Stimulated activated naive B cell treated with anti-CD40 and anti-IgM and Interleukin-4, amounts not matched to agents 10 μg/mL and 1 μg/mL and 100 μg/mL, for 72 hours (primary cell): ENCODE measurements at places on chromosomes 4 and X.

DNA sequence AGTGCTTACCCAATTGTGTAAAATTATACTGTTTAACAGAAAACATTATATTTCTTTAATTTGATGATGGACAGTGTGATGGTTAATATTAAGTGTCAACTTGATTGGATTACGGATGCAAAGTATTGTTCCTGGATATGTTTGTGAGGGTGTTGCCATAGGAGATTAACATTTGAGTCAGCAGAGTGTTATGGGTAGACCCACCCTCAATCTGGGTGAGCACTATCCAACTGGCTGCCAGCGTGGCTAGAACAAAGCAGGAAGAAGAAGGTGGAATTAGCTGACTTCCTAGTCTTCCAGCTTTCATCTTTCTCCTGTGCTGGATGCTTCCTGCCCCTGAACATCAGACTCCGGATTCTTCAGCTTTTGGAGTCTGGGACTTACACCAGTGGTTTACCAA, 42.1 kb downstream of the HS6ST2 start:
- DNase-seq: no peak

GRCh38 chr4:174808119-174808518, 20.9 kb downstream of the GLRA3 start:
- DNase-seq: no peak

- DNase-seq: no peak
Observed at GRCh38 chr4:40502934-40503333, 126.7 kb downstream of the RBM47 start.

DNA sequence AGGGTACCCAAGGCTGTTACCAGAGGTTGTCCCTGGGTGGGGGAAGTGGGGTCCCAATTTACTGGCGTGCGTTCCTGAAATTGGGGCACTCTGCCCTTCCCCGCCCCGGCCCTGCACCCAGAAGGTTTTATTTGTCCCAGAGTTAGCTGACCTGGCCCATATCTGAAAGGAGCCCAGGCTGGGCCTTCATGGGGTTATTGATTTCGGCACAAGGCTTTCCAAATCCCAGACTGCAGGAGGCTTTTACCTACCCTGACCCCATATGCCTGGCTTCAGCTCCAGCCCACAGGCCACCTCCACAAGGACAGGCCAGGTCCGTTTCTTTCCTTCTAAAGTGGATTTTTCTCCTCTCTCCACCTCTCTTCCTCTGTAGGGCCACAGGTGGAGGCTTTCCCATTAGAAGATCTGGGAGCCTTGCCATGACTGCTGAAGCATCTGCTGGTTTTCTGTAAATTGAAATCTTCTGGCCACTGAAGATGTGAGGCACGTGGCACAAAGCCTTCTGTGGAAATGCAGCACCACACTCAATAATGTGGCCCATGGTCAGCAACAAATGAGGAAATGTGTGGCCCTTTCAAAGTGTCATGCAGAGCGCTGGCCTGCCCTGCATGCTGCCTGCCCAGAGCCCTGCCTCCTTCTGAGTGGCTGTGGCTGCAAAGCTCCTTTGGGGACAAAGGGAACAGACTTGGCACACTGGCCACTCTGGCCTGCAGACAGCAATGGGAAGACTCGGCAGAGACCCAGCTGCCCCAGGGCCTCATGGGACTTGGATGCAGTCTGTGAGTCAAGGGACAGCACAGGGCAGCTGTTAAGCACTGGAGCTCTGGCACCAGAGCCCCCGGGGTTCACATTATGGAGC, 43.1 kb upstream of the MTM1 start:
- DNase-seq: no peak

DNA sequence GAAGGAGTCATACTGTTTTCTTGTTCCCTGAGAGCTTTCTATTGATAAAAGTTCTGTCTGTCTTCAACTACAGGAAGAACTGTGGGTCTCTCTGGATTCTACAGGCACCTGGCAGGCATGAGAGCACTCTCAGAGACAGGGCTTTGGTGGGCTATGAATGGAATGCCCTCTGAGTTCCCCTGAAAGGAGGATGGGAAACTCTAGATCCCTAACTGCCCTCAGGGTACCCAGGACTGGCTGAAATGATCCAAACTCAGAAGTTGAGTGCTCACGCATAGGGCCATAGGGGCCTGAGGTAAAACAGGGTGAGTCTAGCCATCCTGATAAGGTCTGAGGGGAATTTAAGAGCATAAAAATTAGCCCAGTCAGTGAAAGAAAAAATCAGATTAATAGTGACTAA, 59.0 kb upstream of the SCRG1 start:
- DNase-seq: no peak
